ENCODE measurements at places on chromosomes 4 and X.

DNA sequence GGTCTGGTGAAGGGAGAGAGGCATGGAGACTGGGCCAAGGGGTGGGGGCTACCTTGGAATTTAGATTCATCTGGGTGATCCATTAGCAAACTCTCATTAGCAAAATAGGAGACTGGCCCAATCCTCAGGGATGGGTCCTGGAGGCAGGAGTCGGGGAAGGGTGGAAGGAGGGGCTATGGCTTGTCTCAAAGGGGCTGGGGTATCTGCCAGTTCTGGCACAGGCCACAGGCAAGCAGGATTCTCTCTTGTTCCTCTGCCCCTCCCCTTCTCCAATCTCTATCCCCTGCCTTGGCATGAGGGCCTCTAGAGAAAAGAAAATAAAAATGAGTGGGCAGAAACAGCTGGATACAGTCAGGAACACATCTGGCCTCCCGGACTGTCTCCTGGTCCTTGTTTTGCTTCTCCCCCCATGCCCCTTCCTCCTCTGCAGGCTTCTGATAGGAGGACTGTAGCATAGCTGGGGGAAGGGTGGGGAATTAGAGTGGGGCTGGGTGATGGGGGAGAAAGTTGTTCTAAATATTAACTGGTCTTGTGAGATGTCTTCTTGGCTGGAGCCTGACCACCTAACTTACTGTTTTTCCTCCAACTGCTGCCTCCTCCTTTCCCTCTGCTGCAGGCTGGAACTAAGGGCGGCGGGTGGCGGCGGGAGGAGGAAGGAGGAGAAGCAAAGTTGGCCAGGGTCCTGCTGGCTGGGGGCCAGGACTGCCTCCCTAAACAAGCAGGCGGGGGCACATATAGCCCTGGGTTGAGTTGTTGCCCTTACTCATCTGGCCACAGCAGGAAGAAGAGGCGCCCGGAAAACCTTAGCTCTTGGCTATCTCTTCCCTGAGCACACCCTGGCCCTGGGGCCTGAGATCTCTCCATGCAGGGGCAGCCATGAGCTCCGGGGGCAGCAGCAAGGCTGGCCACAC is 53.3 kb upstream of the LAS1L start:
- peak; percentile 79 for DNase-seq

GRCh38 chr4:166421556-166422156 is 548.6 kb downstream of the TLL1 start:
- no peak for DNase-seq

DNA sequence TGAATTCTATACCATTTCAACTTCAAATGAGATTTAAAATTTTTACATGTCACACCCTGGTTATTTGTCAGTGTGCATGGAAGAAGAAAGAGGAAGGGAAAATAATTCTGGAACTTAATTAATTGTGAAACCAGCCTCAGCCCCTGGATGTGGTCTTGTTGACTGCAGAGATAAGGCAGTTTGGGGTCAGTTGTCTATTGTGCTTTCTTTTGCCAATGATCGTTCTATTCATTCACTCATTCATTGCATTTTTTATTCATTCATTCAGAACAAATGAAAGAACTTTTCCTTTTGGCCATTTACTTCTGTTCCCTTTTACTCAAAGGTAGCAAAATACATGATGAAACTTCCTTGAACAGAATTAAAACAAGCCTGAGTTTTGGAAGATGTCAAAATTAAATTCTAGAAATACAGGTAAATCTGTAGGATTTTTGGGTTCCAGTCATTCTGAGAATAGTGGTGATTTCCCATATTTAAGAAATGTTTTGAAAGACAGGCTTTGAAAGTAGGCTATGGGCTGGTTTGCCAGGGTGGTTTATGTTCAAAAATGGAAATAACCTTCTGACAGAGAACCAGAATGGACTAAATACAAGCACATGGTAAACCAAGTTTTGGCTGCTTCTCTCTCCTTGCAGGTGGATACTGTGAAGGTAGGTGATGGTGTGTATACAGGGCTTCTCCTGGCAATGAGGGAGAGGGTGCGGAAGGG is 35.7 kb downstream of the PARM1 start:
- DNase-seq = no peak

DNA sequence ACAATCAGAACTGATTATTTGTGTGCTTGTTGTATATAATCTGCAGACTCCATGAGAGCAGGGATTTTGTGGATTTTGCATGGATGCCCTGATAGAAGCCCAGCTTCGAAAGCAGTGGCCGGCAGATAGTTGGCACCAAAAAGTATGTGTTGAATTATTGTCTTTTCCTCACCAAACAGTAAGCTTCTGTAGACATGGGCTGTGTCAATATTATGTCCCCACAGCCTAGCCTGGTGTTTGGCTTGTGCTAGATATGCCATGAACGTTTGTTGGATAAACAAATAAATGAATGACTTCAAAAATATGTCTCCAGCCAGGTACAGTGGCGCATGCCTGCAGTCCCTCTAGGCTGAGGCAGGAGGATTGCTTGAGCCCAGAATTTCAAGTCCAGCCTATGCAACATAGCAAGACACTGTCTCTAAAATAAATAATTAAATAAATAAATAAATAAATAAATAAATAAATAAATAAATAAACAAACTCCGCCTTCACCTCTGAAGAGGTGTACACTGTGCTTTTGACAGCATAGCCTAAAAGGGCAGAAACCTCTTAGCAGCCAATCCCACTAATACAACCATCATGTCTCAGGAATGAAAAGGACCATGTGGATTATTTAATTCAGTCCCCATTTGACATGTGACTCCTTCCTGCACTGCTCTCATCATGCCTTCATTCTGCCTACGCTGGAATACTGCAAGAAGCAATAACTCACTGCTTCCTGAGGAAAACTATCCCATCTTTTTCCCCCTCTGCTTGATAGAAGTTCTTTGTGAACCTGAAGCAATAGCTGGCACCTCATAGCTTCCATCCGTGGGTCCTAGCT is 335.2 kb downstream of the FBXW7 start:
- no peak for DNase-seq

DNA sequence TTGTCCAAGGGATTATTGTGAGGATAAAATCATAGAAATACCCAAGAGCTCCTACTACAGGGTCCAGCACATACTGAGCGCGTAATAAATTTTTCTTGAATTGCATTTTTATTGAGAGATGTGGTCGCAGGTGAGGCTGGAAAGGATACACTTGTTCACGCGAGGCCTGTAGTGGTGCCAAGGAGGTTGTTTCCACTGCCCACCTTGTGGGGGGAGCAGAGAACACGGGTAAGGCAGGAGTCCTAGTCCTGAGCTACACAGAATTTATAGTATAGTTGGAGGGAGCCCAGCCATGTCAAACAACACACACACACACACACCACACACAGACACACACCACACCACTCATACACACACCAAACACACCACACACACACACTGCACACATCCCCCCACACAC is 31.8 kb upstream of the CYP4V2 start:
- DNase-seq = no peak

DNA sequence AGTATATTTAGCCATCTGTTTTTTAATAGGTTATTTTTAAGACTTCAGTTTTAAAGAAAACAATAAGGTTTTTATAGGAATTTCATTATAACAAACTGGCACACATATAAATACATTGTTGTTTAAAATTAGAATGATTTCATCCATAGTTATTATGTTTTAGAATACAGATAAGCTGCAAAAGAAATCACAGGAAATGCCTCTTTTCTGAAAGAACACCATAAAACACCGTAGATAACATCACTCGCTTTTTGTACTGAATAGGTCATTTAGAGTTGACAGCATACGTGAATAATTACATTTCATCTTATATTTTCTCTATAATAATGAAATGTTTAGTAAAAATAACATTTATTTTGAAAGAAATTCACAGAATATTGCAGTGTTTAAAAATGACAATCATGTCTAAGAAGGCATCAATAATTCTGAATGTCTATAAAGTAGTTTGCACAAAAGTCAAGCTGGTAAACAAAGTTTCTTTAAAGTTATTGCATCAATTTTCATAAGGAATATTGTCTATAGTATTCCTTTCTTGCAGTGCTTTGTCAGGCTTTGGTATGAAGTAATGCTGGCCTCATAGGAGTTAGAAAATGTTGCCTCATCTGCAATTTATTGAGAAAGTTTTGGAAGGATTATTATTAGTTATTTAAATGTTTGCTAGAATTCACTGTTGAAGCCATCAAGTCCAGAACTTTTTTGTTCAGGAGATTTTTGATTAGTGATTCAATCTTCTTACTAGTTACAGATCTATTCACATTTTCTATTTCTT is 17.9 kb upstream of the VEGFC start:
- DNase-seq = no peak

Data from GDM1 (cell line).